ENCODE measurements at places on chromosomes 5 and 9.

GRCh38 chr9:132472199-132472598 is 62.2 kb downstream of the CFAP77 start:
- no peak for DNase-seq

GRCh38 chr9:132575005-132575609 is 7.3 kb upstream of the BARHL1 start:
- DNase-seq: peak; percentile 72

- DNase-seq: no peak
Observed at GRCh38 chr5:72271702-72272101, 48.3 kb downstream of the MRPS27 start.

DNA sequence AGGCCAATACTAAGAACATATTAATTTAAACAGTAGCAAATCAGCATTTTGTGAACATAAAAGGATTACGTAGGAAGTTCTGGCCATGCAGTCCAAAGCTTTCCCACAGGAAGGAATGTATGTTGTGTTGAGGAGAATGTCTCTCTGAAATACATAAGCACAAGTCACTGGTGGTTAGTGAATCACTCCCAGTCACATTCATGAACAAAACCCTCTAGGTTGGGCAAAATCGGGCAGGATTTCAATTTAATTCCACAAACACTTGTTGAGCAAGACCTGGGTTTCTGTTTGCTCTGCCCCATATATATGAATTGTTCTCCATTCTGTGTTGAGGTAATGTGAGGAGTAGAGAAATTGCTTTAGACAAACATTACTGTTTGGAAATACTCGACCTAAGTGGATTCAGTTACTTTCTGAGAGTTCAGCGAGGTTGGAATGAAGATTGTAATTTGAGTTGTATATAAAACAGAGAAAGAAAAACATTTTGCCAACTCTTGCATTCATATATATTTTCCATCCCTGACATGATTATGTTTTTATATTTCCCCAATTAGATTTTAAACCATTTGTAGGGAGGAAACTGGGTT is 127.6 kb upstream of the RPS23 start:
- peak; percentile 99 for DNase-seq
